ENCODE measurements at places on chromosomes 1 and 21.

DNA sequence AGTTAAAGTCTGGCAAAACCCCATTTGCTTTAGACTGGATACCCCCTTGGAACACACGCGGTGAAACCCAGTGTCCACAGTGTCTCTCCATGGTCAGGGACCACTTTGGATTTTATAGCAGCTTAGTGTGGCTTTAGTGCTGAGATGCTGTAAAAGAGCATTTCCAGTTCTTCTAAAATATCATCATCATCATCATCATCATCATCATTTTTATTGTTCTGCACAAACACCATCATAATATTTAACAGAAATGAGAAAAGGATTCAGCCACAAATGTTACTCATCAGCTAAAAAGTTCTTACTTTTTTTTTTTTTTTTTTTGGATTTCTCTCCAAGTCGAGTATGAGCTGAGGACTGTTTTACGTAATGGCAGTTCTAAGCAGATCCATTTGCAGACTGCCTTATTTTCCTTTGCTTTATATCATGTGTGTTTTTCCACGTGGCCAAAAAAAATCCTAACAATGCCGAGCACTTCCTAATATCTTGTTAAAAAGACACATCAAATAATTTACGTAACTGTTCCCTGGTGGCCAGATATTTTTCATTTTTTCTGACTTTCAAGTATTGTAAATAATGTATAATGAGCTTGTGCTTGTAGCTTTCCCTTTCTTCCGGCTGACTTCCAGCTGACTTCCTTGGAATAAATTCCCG lies 62.8 kb downstream of the EVA1C start:
- no peaks in the 10 kb centered on the region for H3K27me3 ChIP-seq
- H3K4me3 ChIP-seq: no peak overlapping the region
- peaks cover 3% of the 10 kb centered on the region for H3K4me1 ChIP-seq

GRCh38 chr1:45945426-45945825 lies 142.0 kb downstream of the MAST2 start:
- H3K27ac ChIP-seq: no peak overlapping the region
- H3K4me1 ChIP-seq: no peaks in the 10 kb centered on the region
- H3K27me3 ChIP-seq: no peaks in the 10 kb centered on the region
- DNase-seq: no peak
- no peak overlapping the region for H3K4me3 ChIP-seq

- H3K36me3 ChIP-seq: no peaks in the 10 kb centered on the region
- peaks cover 8% of the 10 kb centered on the region for H3K4me1 ChIP-seq
Measured at GRCh38 chr1:156684227-156684782, 7.1 kb upstream of the NES start.

DNA sequence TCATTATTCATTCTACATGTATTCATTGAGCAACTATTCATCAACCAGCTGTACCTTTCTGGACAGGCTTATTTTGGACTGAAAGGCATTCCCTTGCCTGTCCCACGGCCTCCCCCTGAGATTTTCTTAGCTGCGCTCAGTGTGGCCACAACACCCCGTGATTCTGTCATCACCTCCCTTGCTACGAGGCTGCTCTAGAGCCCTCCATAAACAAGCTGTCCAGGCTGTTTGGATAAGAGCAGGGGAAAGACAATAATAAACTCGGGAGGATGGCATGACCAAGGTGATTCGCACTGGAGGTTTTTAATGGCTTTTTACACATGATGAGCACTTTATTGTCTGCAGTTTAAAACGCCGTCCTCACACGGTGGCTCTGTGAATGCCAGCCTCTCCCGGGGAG lies 139.7 kb downstream of the ROR1 start:
- H3K4me1 ChIP-seq: no peaks in the 10 kb centered on the region
- H3K27me3 ChIP-seq: no peaks in the 10 kb centered on the region
- H3K4me3 ChIP-seq: no peak overlapping the region
- H3K27ac ChIP-seq: no peak overlapping the region
- DNase-seq: no peak
- H3K36me3 ChIP-seq: no peaks in the 10 kb centered on the region

DNA sequence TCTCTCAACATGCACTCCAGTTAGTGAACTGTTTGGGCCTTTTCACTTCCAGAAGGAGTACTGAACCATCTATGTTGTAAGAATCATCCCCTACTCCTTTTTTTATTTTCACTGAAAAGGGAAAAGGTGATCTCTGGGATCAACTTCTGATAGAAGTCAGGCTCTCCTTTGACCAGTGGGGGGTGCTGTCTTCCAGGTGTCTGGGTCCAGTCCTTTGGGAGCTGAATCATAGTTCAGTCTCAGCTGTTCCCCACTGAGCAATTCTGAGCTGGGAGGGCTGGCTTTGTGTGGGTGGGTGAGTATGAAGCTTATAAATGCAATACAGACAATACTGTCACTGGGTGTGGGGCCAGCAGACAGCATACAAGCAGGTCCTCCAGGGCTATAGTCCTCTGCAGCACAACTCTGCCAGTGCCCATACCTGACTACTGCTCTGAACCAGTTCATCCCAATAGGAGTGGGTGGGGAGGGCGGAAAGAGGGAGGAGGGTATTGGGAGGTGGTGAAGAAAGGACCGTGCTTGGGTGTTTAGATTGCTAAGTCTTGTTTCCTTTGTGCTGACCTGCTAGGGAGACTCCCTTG lies 12.5 kb upstream of the SARS1 start:
- no peak overlapping the region for H3K4me3 ChIP-seq
- no peak overlapping the region for H3K27ac ChIP-seq
- no peaks in the 10 kb centered on the region for H3K27me3 ChIP-seq
- H3K36me3 ChIP-seq: no peaks in the 10 kb centered on the region
- H3K4me1 ChIP-seq: peaks cover 7% of the 10 kb centered on the region

DNA sequence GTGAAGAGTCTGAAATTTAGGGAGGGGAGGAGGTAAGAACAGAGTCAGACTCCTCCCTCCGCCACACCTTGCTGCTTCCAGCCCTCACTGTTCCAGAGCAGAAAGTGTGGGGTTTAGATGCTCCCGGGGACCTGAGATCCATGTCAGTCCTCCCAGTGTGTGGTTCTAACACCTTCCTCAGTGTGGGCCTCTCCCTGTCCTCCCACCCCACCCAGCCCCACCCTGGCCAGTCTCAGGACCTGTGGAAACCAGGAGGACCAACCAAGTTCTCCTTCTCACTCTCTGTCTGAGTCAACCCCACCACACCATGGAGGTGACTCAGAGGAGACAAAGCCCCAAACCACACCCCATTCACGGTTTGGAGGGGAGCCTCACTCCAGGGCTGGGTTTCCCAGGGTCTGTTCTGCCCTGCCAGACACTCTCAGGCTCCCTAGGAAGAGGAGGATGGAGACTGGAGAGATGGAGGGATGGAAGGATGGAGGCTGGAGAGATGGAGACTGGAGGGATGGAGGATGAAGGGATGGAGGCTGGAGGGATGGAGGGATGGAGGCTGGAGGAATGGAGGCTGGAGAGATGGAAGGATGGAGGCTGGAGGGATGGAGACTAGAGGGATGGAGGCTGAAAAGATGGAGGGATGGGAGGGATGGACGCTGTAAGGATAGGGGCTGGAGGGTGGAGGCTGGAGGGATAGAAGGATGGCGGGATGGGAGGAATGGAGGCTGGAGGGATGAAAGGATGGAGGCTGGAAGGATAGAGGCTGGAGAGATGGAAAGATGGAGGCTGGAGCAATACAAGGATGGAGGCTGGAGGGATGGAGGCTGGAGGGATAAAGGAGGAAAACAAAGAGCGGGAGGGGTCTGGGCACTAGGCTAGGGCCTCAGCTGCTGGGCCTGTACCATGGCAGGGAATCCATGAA lies 100.9 kb upstream of the RUNX3 start:
- H3K36me3 ChIP-seq: no peaks in the 10 kb centered on the region
- H3K4me1 ChIP-seq: peaks cover 99% of the 10 kb centered on the region
- no peaks in the 10 kb centered on the region for H3K27me3 ChIP-seq
- no peak overlapping the region for H3K4me3 ChIP-seq
- DNase-seq: peak; percentile 71
- peak overlapping the region; percentile 87 for H3K27ac ChIP-seq

Measured in natural killer cell (primary cell).